ENCODE measurements at places on chromosomes 3 and 15. TPM values are rescaled to one million over a fixed set of nuclear protein-coding genes. Genes with fewer than 3 reads are reported as not detected.

DNA sequence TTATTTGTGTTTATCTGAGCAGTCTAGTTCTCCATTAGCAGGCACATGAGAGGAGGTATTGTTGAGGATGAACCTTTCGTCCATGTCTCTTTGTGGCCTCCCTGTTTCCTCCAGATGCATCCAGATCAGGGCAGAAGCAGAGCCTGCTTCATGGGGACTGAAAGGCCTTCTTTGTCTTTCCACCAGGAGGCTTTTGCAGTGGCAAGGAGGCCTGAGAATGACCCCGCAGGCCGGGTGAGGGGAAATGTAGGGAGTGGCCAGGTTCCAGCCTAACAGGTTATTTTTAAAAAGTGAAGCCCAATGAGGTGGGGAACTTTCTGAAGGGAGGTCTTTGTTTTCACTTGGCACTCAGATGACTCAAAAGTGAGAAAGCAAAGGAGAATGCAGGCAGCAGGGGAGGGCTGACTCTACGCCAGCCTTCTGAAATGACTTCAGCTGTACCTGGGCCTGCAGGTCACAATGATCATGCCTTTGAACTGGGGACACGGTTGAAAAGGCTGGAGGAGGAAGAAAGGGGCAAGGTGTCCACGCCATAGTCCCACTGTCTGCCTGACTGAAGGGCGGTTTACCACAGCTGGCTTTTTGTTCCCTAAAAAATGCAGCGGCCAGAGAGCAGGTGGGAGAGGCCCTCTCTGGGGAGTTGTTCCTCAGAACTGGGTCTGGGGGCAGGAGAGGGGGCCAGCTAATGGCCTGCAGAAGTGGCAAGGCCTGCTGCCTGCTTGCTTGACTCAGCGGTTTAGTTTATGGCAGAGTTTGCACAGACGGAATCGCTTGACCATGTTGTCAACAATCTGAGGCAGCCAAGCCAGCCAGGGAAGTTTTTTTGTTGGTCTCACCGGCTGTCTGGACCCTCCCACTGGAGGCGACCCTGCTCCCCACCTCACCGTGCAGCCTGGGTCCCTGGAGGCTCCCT, 28.7 kb downstream of the CMTM7 start:
- DNase-seq = no peak

DNA sequence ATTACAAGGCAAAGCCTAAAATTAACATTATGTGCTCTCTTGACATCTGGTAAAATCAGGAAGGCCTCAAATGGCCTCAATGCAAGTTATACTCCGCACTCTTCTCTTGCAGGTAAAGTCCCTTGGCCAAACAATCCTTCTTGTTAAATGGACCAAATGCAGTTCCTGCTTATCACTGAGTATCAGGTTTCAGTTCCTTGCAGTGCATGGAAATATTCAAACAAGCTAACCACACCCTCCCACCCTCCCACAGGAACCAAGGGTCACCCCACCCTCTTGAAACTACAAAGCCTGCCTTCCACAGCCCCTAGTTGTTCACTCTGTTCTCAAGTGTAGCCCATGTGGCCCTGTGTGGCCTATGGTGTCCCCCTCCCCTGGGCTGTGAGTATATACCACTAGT, 171.9 kb upstream of the CADPS start:
- no peak for DNase-seq

GRCh38 chr3:31157893-31158620, 263.6 kb upstream of the GADL1 start:
- no peak for DNase-seq

DNA sequence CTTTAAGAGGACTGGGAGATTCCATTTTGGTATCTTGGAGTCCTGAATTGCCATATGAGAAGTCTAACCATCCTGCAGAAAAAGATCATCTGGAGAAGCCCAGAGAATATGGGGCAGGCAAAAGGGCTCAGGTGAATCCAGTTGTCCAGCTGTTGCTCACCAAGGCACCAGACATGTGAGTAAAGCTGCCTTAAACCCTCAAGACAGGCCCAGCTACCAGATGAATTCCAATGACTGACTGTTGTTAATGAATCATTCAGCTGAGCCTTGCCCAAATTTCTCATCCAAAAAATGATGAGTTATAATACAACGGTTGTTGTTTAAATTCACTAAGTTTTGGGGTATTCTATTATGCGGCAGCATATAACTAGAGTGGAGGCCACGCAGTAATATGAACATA, 22.0 kb upstream of the NANOGP8 start:
- no peak for DNase-seq

DNA sequence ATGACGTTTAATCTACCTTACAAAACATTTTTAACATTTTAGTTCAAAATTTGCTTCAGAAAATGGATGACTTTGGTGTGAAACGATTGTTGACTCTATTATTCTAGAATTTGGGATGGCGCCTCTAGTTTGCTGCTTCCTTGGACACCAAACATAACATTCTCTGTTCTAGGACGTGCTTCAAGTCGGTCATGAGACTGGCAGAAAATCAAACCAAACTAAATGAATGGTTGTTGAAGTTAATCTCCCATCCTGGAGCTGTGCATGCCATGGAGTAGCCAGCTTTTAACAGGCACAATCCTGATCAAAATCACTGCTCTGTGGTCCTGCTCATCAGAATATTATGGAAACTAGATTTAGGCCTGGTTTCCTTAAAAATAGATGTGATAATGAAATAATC, 9.6 kb upstream of the LRRFIP2 start:
- no peak for DNase-seq

- DNase-seq = no peak
Observed at GRCh38 chr15:80444680-80445251, 40.6 kb downstream of the ARNT2 start.

DNA sequence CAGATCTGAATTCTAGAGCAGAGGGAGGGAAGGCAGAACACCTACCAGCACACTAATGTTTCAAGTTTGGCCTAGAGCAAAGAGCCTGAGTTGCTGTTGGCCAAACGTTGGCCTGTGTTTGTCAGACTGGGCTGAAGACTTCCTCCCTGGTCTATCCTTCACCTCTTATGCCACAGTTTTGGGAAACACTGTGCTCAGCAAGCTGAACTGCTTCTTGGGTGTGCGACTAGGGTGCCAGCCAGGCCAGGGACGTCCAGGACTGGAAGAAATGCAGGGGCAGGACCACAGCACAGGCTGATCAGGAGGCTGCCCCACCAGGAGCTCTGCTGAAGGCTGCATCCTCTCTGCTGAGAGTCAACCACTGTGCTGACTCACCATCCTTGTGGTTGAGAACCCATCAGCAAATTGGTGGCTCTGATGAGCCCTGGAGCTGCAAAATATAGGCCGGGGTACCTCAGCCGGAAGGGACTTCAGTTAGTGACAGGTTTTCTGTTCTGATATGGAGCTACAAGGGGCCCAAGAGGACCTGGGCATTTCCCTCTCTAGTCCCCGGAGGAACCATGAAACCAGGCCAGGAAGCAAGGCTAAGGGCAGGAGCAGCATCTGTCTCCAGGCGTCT, 131.6 kb upstream of the RASGRP1 start:
- no peak for DNase-seq

DNA sequence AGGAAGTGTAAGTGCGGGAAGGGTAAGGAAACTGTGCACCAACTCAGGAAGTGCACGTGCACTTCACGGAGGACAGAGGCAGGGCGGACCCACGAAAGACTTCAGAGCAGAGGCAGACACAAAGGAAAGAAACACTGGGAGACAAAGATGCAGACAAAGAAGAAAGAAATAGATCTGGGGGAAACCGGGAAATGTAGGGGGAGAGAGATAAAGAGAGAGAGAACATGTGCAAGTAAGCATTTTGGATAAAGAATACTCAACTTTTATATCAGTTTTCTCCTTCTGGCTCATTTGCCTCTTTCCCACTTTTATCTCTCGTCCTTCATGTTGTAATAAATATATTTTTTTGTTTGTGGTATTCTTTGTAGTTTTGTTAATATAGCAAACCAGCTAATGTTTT, 204.2 kb downstream of the WDR72 start:
- DNase-seq = no peak

The BCL2A1 gene
- total RNA-seq = 1.1 TPM

The MTHFS gene
- total RNA-seq = 16.7 TPM

The SQOR gene
- 12.3 TPM for total RNA-seq

Measured in cardiac septum (tissue), 1 donor.